ENCODE measurements at places on chromosomes 4 and X.

DNA sequence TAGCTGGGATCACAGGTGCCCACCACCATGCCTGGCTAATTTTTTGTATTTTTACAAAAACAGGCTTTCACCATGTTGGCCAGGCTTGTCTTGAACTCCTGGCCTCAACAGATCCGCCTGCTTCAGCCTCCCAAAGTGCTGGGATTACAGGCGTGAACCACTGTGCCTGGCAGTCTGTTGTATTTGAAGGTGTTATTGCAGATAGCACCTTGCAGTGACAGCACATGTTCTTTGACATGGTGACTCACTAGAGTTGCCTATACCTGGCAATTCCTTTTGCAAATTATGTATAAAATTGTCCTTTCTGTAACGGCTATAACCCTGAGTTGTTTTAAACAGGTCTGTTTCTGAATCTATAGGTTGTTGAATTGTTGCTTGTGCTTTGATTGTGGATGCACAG lies 7.9 kb downstream of the OGT start:
- DNase-seq, result no peak

DNA sequence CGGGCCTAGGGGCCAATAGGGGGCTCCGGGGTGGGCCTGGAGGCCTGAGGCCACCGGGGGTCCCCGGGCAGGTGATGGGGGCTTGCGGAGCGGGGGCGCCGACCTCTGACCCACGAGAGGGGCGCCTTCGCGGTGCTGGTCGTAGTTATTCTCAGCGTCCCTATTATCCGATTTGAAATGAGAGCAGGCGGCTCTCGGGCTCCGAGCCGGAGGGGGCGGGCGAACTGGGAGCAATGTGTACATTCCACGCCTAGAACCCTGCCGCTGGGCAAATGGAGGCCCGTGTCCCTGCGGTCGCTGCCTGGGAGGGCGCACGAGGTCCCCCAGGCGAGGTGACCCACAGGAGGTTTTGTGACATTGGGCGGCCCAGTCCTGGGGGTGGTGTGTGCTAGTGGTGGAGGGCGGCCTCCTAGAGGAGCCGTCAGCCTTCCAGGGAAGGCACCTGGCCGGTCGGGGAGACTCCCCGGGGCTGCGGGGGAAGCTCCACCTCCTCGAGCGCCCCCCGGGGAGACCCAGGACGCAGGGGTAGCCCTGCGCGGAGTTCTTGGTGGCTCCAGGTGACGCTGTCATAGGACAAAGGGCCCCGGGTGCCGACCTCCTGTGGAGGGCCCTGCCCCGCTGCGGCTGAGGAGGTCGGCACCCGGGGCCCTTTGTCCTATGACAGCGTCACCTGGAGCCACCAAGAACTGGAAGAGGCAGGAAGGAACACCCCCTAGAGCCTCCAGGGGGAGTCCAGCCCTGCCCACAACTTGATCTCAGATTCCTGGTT lies 102.6 kb upstream of the PRKX start:
- DNase-seq, result peak; percentile 31

DNA sequence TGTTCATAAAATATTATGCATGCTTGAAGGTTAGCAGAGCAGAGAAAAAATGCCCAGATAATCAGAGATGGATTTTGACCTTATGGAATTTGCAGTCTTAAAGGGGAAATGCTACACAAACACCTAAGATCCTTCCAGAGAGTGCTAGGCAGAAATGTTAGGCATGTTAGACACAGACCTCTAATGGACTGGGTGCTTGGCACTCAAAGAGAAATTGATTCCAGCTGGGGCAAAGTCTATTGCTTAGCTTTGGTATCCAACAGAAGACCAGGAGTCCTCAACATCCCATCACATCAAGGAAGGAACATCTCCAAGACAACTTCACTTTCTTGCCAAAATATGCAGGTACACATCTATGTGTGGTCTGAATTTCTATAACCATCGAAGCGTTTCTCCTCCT lies 32.2 kb upstream of the PPARGC1A start:
- DNase-seq, result no peak

GRCh38 chr4:83112678-83113428 lies 1.7 kb downstream of the PLAC8 start:
- no peak for DNase-seq

DNA sequence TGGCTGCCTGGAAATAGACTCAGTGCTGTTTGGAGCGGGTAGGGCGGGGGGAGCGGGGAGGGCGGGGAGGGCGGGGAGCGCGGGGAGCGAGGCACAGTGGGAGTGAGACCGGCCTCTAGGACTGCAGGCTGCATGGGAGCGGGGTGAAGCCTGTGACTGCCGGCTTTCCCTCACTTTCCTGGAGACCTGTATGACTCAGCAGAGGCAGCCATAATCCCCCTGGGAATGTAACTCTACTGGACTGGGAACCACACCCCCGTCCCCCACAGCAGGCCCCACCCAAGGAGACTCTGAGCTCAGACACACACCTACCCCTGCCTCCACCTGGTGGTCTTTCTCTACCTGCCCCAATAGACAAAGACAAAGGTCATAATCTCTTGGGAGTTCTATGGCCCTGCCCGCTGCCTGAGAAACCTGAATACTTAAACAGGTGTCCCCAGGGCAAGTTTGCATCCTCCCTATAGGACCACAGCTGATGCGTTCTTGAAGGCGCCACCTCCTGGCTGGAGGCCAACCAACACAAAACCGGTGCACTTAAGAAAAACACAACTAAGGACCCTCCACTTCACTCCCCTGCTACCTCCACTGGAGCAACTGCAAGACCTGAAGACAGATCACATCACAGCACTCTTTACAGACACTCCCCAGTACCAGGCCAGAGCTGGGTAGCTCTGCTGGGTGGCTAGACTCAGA lies 18.0 kb downstream of the HDAC8 start:
- no peak for DNase-seq

- no peak for DNase-seq
Measured at GRCh38 chrX:352181-352580, 33.6 kb upstream of the GTPBP6 start.

DNA sequence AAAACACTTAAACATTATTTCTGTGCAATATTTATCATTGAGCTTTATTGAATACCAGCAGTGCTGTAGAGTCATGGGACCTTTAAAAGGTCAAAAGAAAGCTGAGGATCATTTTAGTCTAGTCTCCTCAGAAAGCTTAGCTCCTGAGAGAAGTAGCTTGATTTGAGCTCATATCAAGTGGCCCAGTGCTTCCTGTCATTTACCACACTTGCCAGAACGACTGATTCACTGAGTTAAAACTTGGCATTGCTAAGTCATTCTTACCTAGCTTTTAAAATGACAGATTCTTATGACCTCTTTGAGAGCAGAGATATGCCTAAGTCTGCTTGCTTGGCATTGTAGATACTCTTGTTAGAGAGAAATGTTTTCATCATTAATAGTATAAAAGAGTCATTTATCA lies 15.2 kb downstream of the SEPTIN11 start:
- DNase-seq, result no peak

GRCh38 chr4:79869597-79870237 lies 203.3 kb downstream of the ANTXR2 start:
- no peak for DNase-seq

- DNase-seq, result no peak
Measured at GRCh38 chr4:82599336-82599735, 37.5 kb upstream of the TMEM150C start.

DNA sequence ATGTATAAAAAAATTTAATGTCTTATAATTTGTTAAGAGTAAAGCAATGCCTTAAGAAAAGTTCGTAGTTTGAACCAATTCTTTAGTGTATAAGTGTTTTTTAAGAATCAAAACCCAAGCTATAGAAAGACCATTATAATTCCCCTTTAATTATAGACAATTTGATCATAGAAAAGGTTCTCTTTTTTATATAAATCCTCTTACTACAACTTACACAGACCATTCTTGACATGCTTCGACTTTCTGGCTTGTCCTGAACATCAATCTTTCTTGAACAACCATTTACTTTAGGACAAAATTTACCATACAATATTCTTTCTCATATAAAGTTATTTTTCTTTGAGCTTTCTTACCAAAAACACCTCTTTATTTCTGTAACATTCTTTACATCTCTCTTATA lies 330.5 kb upstream of the SPANXN1 start:
- no peak for DNase-seq

DNA sequence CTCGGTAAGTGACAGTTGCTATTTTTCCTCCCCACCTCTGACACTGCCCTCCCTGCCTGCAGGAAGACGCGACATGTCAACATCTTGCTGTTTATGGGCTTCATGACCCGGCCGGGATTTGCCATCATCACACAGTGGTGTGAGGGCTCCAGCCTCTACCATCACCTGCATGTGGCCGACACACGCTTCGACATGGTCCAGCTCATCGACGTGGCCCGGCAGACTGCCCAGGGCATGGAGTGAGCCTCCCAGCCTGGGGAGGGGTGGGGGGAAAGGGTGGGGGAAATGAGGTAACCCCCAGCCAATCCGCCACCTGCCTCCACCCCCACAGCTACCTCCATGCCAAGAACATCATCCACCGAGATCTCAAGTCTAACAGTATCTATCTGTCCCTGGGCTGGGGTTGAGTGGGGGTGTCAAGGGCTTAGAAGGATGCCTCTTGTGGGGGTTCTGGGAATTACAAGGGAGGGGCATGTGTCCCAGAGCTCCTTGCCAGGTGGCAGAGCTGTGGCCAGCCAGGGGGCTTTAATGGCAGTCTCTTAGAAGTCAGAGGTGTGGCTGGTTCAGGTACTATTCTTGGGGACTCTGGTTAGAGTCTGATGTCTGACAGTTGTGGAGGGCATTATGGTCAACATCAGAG lies 7.8 kb downstream of the ARAF start:
- no peak for DNase-seq

DNA sequence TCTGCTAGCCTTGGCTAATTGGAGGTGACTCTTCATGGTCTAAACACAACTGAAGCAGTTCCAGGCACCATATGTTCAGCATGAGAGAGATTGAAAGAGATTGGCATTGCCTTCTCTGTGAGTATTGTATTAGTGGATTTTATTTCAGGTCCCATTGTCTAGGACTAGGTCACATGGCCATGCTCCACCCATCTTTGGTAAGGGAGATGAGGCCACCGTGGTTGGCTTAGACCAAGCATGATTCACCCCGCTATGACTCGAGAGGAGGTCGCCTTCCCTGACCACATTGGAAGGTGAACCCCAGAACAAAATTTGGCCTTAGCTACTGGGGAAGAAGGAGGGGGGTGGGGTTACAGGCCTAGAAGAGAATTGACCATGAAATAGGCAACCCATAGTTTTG lies 109.9 kb upstream of the BCOR start:
- peak; percentile 30 for DNase-seq

- no peak for DNase-seq
Measured at GRCh38 chr4:79331126-79331876, 5.4 kb upstream of the NAA11 start.

DNA sequence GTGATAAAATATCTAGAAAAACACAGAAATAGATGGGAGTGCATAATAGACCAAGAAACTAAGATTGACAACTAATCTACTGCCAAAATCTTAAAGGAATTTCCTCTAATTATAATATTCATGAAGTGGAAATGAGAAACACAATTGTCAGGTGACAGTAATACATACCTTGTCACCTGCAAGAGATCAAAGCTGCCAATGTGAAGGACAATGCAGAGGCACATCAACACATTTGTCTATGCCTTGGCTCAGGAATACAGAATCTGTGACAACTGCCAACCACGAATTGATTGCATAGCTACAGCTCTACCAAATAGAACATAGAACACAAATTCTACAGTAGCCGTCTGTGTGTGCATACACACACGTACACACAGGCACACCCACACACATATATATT lies 295.7 kb downstream of the PPARGC1A start:
- no peak for DNase-seq

DNA sequence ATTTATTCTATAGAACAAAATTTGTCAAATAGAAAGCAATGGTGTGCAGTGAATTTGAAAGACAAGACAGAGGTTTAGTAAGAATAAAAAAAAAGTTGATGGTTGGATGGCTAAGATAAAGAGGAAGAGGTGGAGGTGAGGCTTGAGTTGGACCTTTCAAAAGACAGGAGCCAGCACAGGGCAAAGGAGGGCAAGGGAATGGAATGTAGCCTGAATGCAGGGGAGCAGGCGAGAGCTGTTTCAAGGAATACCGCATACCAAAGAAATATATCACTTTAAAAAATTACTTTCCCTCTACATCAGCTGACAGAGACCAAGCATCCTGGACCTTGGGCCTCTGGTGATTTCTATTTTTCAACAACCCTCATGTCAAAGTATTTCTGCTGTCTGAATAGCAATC lies 38.0 kb upstream of the CXXC4 start:
- DNase-seq, result no peak

DNA sequence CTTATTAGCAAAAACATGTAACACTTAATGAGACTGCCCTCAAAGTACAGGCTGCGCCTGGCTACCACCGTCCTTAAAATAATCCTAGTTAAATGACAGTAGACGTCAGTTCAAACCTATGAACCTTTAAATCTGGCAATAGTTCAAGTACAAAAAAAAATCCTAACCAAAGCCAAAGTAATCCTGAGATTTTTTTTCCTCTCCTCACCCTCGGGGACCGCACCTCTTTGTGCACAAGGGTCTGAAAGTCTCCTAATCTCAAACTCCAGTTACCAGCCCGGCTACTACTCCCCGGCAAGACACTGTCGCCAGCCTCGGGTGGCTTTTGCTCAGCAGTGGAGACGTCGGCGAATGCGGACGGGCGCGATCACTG lies 439 bp downstream of the SEC31A start:
- DNase-seq, result no peak

DNA sequence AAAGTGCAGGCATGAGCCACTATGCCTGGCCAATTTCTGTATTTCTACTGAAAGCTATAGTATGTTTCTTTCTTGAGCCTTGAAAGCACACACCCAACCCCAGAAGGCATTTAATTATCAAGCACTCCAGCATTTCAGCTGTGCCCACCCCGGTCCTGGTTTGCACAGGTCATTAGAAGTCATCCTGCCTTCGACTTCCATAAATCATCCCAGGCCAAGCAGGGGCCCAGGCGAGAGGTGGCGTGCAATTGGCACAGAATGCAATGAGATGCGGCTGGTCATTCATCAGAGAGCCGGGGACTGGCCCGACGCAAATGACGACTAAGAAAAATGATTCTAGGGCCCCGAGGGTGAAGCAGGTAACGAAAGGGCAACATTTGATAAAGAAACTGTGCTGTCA lies 24.8 kb upstream of the CRMP1 start:
- DNase-seq, result no peak

GRCh38 chr4:144208074-144208473 lies 67.6 kb upstream of the GYPA start:
- no peak for DNase-seq

DNA sequence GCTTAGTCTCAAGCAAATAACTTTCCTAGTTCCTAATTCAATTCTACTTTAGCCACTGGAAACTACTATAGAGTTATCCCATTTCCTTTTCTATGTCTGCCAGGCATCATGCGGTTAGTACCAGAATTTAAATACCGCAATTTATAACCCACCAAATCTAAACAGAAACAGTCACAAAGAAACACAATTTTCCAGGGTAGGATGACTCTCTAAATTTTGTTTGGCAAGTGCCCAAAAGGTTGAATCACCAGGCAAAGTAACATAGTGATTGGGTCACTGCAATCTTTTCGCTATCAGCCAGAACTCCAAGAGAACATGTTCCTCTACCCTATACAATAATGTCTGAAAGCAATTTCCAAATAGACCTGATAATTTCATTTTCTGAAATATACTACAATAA lies 240.2 kb upstream of the GRIA3 start:
- DNase-seq, result no peak

All from activated T-cell treated with anti-CD3 and anti-CD28 coated beads for 48 hours (primary cell).